Natural killer cell (primary cell): ENCODE measurements at places on chromosomes 2 and 18.

- DNase-seq: no peak
Observed at GRCh38 chr2:215454519-215455246, 18.8 kb upstream of the FN1 start.

GRCh38 chr18:7921938-7922587, 354.9 kb downstream of the PTPRM start:
- DNase-seq: no peak

DNA sequence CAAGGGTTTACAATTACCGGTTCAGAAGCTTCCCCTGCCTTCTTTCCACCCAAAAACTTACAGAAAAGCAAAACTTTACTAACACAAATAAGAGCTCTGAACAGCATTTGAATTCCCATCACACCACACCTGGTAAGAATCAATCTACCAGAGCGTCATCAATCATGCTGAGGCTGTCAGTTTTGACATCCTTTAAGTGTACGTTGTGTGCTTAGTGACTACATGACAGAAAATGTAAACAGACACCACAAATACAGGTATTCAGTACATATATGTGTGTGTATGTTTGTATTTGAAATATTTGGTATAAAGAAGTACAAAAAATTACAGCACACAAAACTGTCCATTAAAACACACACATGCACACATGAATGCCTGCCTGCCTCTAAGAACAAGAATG, 523.5 kb downstream of the TMEM182 start:
- no peak for DNase-seq

DNA sequence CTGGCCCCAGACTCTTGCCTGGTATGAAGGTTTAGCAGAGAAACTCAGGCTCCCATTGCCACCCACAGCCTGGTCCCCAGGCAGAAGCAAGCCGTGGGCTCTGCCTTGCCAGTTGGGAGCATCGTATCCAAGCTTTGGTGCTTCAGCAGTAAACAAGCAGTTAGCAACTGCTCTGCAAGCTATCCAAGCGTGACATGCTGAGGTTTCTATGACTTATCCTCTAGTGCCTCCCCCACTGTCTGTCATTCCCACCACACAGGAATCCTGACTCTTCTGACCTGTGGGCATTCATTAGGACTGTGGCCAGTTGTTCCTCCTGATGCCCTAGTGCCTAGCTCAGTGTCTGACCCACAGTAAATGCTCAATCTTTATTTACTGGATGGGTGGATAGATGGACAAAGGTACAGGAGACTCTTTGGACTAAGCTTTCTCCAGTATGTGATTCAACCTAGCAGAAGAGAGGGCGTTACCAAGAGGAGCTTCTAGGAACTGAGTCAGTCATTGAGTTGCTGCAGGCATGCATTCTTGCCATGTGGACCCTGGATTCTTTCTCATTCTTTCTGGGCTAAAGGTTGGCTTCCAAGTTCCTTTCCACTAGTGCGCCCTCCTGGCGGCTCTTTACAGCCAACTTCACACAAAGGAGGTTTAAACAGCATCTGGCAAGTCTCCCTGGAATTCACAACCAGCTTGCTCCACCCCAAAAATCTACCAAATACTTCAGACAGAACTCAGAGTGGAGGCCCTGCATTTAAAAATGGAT, 40.6 kb upstream of the MRPL19 start:
- DNase-seq: no peak

DNA sequence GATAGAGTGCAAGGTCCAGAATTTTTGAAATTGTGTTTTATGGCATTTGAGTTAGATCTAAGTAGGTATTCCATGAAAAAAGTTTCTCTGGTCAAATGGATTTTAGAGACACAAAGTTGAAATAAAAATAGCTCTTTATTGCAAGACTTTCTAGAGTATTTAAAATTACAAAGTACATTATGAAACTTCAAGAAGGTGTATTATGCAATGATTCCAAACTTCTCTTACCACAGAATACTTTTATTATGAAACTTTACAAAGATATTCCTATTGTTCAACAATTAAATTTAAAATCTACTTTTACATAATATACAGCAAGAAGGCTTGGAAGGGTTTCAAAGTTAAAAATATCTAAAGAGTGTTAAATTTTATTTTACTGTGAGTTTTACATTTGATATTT, 65.9 kb downstream of the CALCRL start:
- no peak for DNase-seq

- DNase-seq: no peak
Observed at GRCh38 chr2:4174796-4175195, 471.4 kb downstream of the DCDC2C start.

GRCh38 chr18:34153711-34154110, 71.0 kb downstream of the NOL4 start:
- no peak for DNase-seq

DNA sequence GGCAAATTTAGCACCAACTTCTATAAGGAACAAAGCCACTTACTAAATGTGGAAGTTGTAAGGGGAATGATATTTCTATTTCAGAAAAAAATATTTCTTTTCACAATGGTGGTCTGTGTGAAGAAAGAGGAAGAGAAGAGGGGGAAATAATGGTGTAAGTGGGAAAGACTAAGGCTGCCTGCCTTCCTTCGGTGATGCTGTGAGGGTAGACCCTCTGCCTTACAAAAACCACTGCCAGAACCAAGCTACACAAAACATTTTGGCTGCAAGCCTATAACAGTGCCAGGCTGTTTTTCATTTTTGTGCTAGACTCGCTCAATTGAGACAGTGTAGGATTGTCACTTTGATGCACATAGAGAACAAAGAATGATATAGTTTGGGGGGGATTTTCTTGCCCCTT, 286.6 kb downstream of the ZEB2 start:
- DNase-seq: peak; percentile 16

DNA sequence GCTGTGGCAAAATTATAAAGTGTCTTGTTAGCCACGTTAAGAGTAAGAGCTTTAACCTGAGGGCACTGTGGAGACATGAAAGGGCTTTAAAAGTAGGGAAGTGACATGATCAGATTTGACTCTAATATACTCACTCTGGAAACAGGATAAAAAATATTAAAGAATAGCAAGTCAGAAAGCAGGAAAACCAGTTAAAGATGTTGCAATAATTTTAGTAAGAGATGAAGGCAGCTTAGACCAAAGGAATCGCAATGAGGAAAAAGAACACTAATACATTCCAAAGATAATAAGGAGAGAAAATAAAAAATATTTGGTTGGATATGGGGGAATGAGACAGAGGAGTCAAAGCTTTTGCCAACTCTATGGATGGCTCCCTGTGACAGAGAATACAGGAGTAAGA, 183.8 kb downstream of the DYM start:
- no peak for DNase-seq

DNA sequence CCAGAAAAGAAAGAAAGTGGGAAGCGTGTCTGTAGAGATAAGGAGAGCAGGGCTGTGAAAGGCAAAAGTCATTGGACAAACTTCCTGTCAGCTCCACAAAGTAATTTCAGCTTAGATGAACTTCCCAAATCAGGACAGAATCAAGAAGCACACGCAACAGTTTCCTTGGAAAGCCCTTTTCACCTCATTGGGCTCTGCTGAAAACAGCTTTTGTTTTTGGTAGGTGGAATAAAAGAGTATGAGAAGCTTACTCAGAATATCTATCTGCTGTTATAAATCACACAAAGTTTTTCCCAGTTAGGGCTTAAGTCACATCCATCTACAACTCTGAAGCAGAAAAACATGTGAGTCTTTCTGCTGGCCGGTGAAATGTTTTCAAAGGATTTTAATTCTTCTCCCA, 42.4 kb upstream of the EFEMP1 start:
- DNase-seq: no peak

GRCh38 chr2:163417596-163418337, 318.0 kb downstream of the FIGN start:
- no peak for DNase-seq

DNA sequence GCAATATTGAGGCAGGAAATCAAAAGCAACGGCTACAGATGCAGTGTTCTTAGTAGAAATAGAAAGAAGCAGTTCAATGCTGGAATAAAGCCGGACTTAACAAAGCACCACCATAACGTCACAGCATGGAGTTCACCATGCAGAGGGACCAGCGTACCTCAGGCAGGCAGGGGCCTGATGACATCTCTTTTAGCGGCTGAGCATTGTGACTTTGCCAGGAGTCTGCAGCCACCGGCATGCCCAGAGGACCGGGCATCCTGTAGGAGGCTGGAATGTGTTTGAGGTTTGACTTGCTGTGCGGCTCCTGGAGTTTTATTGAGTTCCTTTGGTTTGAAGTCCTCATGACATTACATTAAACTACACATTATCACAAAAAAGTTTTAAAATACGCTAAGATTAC, 139.8 kb downstream of the UXS1 start:
- DNase-seq: no peak

DNA sequence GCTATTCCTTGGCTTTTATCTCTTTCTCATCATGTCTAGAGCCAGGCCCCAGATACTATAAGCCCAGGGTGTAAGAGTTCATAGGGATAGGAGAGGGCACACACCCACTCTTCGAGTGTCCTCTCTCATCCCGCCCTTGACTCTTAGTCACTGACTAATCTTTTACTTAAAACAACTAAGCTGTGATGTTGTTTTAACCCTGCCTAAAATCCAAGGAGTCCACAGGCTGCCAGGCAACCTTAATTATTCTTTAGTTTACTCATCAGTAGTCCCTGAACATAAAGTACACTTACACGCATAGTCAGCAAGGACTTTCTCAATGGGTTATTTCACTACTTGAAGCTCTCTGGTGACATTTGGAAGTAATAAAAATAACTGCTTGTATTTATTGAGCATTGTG, 28.4 kb downstream of the GREB1L start:
- DNase-seq: no peak

- DNase-seq: no peak
Observed at GRCh38 chr2:126889071-126889470, 9.6 kb upstream of the TEX51 start.
